Thyroid gland (tissue), 4 donors: ENCODE measurements at places on chromosomes 7 and 10.

DNA sequence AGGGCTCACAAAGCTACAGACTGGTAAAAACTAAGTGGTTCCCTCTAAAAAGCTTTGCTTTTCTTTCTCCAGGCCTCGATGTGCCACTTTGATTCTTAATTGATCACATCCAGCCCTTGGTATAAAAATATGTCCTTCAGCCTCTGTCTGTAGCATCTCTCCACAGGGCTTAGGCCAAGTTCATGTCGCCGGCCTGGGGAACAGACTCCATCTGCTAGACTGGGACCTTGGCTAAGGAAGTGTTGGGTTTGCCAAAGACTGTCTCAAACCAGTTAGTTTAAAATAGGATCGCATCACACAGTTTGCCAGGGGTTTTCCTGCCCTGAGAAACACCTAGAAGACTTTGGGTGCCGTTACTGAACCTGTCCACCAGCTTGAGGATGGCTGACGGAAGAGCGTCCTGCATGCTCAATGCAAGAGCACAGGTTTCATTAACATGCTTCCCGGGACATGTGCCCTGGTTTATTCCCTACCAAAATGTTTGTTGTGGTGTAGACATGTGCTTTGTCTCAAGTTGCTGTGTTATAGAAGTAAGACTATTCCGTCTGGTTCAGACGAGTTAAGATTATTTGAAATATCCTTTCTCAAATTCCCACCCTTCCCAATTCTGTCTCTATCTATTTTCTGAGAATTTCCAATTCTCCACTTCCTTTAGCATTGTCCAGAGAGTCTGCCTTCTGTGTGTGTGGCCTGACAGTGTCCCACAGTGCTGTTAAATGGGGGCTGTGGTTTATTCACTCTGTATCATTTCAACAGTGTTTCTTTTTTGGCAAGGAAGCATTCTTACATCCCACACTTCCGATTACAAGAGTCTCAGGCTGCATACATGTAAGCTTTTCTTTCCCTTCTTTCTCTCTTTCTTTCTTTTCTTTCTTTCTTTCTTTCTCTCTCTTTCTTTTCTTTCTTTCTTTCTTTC lies 334.7 kb downstream of the INHBA start:
- no peaks in the 10 kb centered on the region for H3K4me1 ChIP-seq
- no peaks in the 10 kb centered on the region for H3K27me3 ChIP-seq
- H3K4me3 ChIP-seq, result no peak overlapping the region
- no peaks in the 10 kb centered on the region for H3K36me3 ChIP-seq
- H3K27ac ChIP-seq, result no peak overlapping the region

DNA sequence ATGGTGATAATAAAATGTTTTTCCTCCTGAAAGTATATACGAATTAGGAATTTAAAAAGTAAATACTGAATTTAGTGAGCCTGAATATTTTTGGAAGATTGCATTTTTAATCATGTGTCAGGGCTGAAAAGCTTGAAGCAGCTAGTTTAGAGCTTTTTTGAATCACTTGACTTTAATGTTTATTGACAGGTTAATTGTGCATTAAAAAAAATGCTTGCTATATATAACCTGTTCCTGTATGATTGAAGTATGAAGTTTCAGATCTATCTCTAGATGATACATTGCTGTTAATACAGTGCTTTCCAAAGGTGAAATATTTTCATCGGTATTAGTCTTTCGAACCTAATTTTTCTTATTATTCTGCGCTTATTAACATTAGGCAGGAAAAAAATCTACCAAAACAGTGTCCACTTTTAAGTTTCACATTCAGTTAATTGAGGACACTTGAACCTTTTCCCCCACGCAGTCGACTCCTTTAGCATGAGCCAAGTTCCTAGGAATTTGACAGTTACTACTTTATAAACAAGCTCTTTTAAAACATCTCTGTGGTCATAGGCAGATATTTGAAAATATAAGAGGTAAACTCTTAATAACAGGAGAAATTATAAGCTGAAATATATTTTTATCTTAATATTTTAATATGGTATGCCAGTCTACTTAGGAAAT lies 187.1 kb downstream of the MLLT10 start:
- H3K27ac ChIP-seq, result no peak overlapping the region
- no peak for DNase-seq
- H3K27me3 ChIP-seq, result no peaks in the 10 kb centered on the region
- H3K36me3 ChIP-seq, result no peaks in the 10 kb centered on the region
- no peak overlapping the region for H3K4me3 ChIP-seq

GRCh38 chr7:22387583-22387982 lies 30.6 kb upstream of the RAPGEF5 start:
- no peak for DNase-seq
- H3K36me3 ChIP-seq, result no peaks in the 10 kb centered on the region
- no peak overlapping the region for H3K4me3 ChIP-seq
- H3K27me3 ChIP-seq, result no peaks in the 10 kb centered on the region
- H3K4me1 ChIP-seq, result no peaks in the 10 kb centered on the region

DNA sequence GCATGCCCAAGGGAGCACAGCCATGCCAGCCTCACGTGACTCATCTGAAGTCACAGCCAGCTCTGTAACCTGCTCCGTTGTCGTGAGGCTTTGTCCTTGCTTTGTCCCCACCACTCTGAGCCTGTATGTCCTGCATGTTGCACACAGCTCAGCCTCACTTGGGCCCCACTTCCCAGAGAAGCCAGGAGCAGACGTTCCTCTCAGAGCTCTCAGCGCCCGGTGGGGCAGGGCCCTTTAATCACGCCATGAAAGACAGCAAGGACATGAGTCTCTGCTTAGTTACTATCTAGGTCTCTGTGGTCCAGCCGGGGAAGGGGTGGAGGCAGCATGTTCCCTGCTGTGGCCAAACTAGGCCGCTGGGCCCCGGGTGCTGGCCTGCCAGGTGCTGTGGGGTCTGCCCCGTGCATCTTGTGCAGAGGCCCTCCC lies 127.4 kb upstream of the FAM20C start:
- no peak overlapping the region for H3K4me3 ChIP-seq
- peak; percentile 73 for DNase-seq
- peaks cover 5% of the 10 kb centered on the region for H3K4me1 ChIP-seq

DNA sequence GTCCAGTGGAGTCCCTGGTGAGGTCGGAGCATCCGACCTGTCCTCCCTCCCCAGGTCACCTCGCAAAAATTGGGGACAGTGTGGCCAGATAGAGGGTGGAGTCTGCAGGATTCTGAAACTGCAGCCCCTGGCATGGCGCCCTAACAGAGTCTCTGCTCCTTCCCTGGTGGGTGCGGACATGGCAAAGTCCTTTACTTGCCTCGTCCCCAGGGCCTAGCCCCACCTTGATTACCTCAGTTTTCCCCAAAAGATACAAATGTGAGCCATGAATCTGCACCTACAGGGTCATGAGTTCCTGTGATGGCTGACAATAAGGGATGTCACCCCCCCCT lies 47.7 kb downstream of the NPVF start:
- no peaks in the 10 kb centered on the region for H3K27me3 ChIP-seq
- H3K4me3 ChIP-seq, result peak overlapping the region; percentile 73
- no peaks in the 10 kb centered on the region for H3K4me1 ChIP-seq

DNA sequence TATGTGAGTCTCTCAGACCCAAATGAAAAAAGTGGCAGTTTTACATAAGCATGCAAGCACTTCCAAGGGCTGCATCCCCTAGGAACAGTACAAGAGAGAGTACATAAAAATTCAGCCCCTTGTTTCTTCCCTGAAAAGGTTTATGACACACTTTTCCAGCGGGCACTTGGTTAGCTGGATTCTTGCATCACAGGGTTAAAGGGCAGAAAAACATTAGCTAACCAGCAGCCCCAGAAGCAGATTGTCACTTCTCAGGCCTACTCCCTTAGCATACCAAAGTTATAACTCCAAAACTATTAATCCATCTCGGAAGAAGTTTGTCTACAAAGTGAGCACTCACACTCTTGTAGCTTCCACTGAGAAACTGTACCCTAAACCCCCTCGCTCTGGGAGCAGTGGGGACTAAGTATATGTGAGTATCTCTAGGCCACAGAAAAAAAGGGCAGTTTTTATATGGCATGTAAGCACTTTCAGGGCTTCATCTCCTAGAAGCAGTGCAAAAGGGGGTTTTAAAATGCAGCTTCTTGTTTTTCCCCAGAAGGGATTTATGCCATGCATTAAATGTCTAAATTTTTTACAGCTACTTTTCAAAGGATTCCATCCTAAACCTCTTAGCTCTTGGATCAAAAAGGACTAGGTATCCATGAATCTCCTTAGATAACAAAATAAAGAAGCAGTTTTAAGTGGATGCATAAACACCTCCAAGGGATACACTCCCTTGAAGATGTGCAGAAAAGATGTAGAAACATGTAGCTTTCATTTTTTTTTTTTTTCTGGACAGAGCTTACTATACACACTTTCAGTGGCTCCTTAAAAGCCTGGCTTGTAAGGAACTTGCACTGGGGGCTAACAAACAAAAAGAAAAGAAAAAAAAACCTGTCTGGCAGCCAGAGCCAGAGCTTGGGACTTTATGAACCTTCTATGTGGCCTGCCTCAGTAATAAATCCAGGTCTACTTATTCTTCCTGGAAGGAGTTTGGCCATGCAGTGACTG lies 956.7 kb downstream of the CCSER2 start:
- H3K27ac ChIP-seq, result no peak overlapping the region
- no peaks in the 10 kb centered on the region for H3K36me3 ChIP-seq
- H3K4me1 ChIP-seq, result peaks cover 5% of the 10 kb centered on the region
- no peaks in the 10 kb centered on the region for H3K27me3 ChIP-seq
- no peak overlapping the region for H3K4me3 ChIP-seq
- no peak for DNase-seq

DNA sequence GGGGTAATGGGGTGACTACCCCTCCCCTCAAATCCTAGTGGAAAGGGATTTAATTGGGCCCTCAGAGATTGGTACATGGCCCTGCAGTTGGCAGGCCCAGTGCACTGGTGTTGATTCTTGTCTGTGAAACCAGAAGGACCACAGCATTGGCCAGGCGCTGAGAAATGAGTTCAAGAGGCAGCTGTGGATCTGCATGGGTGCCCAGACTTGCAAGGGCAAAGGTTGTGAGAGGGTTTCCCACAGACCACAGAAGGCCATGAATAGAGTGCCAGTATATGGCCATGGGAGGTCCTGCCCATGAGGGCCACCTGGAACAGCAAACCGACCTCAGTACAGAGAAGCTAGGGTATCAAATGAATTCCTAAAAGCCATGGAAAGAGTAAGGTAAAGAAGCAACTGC lies 32.9 kb downstream of the TMEM168 start:
- no peak overlapping the region for H3K27ac ChIP-seq
- H3K4me1 ChIP-seq, result no peaks in the 10 kb centered on the region
- no peak for DNase-seq
- H3K36me3 ChIP-seq, result no peaks in the 10 kb centered on the region
- H3K4me3 ChIP-seq, result no peak overlapping the region
- H3K27me3 ChIP-seq, result no peaks in the 10 kb centered on the region

DNA sequence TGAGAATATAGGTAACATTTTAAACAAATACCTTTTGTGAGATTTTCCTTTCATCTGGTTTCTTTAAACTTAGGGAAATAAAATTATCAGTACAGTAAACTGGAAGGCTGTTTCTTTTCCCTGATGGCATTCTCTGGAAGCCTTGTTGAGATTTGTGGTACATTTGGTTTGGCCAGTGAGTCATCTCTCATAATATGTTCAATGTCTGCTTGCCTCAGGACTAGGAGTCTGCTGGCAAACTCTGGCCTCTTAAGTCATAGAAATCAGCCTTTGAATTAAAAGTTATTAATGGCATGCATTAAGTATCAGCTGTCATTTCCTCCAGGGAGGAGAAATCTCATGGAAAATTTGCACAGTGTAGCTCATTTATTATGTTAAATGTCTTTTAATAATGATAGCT lies 316.6 kb upstream of the KIAA1217 start:
- H3K4me1 ChIP-seq, result no peaks in the 10 kb centered on the region
- H3K4me3 ChIP-seq, result no peak overlapping the region

GRCh38 chr7:6494365-6494764 lies 46.6 kb upstream of the DAGLB start:
- H3K36me3 ChIP-seq, result no peaks in the 10 kb centered on the region
- no peak overlapping the region for H3K27ac ChIP-seq
- H3K27me3 ChIP-seq, result no peaks in the 10 kb centered on the region

GRCh38 chr7:96589038-96589437 lies 120.6 kb downstream of the SEM1 start:
- no peak for DNase-seq
- H3K4me1 ChIP-seq, result no peaks in the 10 kb centered on the region
- H3K36me3 ChIP-seq, result no peaks in the 10 kb centered on the region

- H3K27me3 ChIP-seq, result no peaks in the 10 kb centered on the region
- H3K4me1 ChIP-seq, result peaks cover 22% of the 10 kb centered on the region
- DNase-seq, result peak; percentile 81
- H3K27ac ChIP-seq, result peak overlapping the region; percentile 94
- peaks cover 12% of the 10 kb centered on the region for H3K36me3 ChIP-seq
Measured at GRCh38 chr10:101032637-101033224, 1.7 kb downstream of the SFXN3 start.

- no peaks in the 10 kb centered on the region for H3K36me3 ChIP-seq
- H3K4me3 ChIP-seq, result no peak overlapping the region
- DNase-seq, result no peak
- peaks cover 4% of the 10 kb centered on the region for H3K4me1 ChIP-seq
- H3K27me3 ChIP-seq, result no peaks in the 10 kb centered on the region
Measured at GRCh38 chr7:68573271-68574005, 1024.8 kb upstream of the AUTS2 start.
